ENCODE measurements at places on chromosomes 2 and 18.

DNA sequence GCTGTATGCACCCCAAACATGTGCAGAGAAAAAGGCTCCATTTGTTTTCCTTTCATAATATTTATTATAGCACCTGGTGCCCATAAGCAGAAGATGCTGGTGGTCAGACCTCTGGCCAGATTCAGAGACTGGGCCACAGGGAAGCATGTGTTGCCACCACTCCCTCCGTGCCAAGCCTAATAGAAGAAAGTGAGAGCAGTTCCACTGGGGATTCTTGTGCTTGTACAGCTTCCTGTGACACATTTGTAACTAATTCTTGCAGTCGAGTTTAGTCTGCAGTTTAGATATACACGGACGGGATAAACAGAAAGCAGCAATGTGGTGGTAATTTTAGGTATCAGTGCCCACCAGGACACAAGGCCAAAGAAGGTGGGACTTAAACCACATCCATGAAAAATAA lies 135.4 kb upstream of the PIEZO2 start:
- no peak for DNase-seq

GRCh38 chr2:218880102-218880858 lies at the start of gene WNT10A:
Gene WNT10A (plus strand): TSS chr2:218880852. CDS start chr2:218880996, 144 bp downstream.
- peak; percentile 95 for DNase-seq

DNA sequence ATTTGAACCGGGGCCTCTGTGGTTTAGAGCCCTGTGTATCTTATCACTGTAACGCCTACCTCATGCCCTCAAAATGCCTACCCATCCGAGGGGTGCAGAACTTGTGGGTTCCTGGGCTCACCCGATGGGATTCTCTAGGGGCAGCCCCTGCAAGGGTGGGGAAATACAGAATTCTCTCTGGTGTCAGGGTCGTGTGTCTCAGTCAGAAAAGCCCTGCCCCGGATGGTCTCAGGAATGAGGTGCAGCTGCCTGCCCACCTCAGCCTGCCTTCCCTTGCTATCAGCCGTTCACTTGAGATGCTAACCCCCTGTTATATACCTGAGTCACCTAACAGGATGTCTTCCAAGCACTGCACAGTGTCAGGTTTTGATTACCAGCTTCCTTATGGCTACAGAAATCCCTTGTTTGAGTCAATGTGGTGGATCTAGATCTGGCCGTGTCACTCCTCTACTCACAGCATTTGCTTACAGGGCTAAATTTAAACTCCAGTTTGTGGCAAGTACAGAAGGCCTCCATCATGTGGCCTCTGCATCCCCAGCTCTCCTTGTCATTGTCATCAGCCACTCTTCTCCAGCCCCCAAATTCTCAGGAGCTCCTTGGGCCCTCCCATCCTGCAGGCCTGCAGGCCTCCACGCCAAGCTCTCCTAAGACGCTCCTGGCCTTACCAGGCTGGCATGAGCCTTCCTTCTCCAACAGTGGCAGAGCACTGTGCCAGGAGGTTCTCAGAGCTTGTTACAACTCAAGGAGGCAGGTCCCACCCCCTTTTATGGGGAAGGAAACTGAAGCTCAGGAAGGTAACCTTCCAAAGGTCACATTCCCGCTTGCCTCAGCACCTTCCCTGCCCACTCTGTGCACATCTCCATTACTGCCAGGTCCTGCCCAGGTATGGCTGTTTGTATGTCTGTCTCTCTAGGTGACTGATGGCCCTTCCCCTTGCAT lies 14.3 kb upstream of the MAP3K2 start:
- DNase-seq: no peak

DNA sequence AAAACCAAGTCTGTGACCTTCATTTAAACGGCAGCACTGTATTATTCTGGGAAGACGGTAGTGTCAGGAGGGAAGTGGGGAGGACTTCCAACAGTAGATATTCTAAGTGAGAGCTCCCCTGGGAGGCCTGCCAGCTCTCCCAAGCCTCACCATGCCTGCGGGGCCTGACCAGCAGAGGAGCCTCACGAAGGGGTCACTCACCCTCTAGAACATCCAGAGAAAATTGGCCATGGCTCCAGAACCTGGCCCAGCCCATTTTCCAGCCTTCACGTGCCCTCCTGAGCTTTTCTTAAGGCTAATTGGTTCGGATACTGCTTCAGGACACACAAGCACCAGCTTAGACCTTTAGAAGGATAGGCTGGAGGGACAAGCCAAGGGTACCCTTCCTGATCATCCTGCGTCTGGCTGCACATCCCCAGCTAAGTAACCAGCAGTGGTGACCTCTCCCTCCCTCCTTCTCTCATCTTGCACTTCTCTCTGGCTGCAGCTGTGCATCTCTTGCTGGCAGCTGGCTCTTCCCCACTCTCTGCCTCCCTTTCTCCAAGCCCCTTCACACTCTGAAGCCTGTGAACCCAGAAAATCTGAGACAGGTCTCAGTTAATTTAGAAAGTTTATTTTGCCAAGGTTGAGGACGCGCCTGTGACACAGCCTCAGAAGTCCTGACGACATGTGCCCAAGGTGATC lies 120.1 kb upstream of the PKDCC start:
- DNase-seq: no peak

GRCh38 chr18:62809900-62810299 lies 94.6 kb downstream of the PHLPP1 start:
- no peak for DNase-seq

DNA sequence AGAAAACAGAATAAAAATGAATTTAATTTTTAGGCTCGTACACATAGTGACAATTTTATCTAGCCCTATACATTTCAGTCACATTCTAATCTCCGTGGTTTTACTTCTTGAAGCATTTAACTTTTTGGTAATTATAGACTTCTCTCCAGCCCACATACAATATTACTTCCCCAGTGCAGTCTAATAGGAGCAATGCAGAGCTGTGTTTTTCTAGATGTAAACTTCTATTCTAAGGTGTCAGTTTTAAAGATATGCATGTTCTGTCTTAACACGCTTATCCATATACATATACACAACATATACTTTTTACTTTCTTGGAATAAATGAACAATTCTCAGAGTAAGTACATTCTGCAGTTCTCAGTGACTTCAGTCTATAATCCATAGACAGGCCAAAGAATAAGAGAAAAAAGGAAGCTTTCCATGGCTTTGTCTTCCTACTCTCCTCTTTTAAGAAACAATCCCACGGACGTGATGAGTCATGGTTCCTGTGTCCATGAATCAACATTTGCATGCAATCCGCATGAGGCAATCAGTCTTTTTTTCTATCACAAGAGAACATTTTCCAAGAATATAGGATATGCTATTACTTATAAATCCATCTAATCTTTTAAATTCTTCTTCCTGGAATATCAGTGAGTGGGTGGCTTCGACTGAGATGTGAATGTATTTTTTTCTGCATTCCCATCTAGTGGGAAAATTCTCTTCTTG lies 42.8 kb downstream of the CCDC102B start:
- no peak for DNase-seq

DNA sequence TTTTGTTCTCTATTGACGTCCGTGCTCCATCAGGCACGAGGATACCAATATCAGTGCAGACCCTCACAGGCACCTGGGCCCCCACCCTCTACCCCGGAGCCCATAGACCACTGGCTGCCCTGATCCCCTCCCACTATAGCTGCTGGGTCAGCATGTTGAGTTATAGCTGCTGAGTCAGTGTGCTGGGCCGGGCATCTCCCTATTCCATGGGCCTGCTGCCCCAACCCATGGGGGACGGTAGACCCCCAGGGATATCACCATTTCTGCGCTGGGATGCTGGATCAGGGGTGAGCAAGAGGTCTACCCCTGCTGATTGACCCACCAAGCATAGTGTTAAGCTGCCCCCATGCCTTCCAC lies 100.1 kb upstream of the ST3GAL5 start:
- DNase-seq: no peak

Measured in CD4-positive, alpha-beta T cell treated with Interleukin-6 for 4 hours (primary cell).